ENCODE measurements at places on chromosomes 2 and 18.

DNA sequence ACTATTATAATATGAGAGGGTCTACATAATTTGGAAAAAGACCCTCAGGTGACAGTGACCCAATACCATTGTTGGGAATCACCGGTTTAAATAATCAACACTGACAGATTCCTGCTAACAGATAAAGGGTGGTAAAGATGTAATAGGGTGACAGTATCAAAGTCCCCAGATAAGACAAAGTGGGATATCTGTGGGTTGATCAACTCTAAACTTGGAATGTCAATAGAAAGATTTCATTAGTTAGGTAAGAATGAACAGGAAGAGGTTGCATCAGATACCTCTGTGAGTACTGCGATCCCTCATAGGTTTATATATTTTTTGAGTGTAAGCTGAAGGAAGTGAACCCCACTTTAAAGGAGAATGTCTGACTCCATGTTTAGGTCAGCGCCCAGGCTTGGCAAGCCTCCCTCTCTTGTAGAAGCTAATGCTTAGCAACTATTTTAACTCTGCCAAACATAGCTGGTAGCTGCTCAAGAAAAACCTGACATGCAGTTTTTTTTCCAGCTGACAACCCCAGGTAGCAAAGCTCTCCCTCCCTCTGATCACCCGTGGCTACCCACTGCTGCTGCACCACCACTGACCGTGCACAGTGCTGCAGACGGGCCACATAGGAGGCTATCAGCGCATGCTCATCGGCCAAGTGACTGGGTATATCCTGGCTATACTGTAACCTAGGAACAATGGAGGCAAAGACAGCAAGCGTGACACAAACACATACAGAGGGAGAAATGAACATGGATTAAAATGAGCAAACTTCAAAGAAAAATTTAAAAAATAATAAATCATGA is 113.3 kb upstream of the DNMT3A start:
- no peak for DNase-seq

GRCh38 chr2:219086196-219086595 is 25.5 kb upstream of the IHH start:
- DNase-seq: peak; percentile 5

DNA sequence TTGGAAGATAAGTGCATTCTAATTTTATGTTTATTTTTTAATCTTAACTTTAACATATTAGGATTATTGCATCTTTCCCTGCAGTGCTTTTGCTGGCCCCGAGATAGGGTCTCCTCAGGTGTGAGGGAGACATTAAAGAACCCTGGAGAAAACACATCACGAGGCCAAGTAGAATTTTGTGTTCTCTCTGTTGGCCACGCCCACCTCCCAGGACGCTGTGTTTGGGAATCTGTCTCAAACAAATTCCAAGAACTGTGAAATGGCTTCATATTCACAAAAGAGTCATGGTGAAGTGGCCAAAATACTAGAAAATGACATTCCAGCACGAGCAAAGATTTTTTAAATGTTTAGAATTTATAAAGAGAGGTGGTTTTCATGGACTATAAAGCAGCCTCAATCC is 27.3 kb downstream of the RNF144A start:
- no peak for DNase-seq

DNA sequence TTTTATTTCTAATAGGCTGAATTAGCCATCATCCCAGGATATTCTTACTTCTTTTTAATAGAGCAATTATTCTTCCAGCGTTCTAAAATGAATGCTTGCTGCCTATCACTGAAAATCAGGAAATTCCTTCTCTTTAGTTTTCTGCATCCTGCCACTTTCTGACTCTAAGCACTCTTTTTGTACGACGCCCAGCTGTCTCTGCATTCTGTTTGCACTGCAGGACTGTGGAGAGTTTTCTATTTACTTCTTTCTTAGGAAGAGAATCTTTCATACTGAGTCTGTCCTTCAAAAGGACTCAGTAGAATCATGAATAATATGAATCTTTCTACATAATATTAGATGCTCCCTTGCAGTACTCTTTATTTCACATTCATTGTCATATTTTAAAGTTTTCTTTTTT is 360.4 kb upstream of the DSEL start:
- no peak for DNase-seq

- no peak for DNase-seq
These were observed 171.6 kb downstream of the PLCL1 start for GRCh38 chr2:197975931-197976519.

DNA sequence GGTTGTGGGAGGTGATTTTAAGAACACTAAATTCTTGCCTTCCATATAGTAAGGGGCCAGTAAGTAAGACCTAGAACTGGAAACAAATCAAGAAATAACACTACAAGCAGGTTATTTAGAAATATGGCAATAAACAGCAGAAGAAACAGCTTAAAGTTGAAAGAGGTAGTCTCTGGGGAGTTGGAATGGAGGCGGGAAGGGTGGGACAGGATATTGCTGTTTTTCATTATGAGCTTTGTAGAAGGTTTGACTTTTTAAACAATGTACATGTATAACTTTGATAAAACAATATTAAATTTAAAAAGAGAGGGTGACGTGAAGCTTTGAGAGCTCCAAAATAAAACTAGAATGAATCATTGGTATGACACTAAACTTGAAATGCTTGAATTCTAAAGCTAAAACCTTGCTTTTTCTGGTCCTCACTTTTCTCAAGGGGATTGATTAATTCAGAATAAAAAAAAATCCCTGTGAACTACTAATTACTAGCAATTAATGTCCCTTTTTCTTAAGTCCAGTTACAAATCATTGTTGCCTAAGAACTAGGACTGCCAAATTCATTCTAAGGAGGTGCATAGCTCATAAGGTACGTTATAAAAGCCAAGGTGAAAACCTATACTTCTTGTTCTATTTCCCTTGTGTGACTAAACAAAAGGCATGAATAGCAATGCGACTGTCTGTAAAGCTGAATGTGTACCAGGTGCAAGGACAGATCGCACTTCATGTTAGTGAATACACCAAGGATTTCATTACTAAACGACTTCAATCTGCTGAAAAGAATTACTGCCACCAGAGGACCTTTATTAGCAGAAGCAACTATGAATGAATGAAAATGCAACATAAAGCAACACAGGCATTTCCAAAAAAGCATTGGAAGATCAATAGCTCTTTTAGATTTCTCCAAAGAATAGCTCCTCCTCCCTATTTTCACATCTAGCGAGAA is 177.5 kb downstream of the RBM43 start:
- no peak for DNase-seq

DNA sequence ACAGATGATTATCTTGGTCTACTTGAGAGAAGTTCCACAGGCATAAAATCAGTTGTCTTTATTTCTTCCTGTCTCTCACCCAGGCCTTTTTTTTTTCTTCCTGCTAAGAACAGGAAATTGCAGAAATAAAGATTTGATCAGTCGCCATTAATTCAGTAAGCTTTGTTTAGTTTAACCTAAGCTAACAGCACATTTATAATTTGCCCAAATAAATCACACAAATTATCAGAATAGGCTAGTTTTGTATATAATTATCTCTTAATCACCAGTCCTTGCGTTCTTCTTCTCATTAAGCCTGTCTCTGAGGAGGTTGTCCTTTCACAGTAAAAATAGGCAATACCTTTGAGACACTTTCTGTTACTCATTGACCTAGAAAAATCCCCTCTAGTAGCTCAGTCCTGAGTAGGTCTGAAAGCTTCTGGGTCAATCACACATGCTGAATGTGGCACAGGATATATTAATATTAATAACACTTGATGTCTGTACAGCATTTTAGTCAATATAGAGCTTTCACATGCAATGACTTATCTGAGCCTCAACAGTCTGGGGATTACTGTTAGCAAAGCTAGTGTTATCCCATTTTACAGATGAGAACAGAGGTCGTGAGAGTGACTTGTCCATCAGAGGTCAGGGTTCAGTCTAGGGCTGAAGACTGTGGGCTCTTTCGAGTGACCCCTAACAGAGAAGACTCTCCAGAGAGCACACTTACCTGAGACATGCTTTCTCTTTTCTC is 11.2 kb upstream of the STK17B start:
- no peak for DNase-seq

Data from Kasumi-1 (cell line).